ENCODE measurements at places on chromosomes 3 and 15.

DNA sequence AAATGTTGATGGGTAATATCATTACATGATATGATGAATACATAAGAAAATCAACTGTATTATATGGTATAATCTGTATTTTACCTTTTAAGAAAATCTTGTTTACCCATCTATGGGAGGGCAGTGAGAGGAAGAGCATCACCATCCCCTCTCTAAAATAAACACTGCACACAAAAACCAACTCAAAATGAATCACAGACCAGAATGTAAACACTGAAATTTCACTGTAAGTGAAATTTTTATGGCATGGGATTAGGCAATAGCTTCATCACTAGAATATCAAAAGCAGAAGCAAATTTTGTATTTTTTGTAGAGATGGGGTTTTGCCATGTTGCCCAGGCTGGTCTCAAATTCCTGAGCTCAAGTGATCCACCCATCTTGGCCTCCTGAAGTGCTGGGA is 26.2 kb downstream of the IFT80 start:
- peak overlapping the region; percentile 31 for H3K27ac ChIP-seq
- H3K36me3 ChIP-seq: no peaks in the 10 kb centered on the region
- no peaks in the 10 kb centered on the region for H3K27me3 ChIP-seq
- peak; percentile 90 for DNase-seq
- peaks cover 36% of the 10 kb centered on the region for H3K4me1 ChIP-seq
- H3K4me3 ChIP-seq: no peak overlapping the region

GRCh38 chr15:34696506-34696905 is 58.3 kb downstream of the GJD2 start:
- H3K4me1 ChIP-seq: no peaks in the 10 kb centered on the region
- no peaks in the 10 kb centered on the region for H3K27me3 ChIP-seq
- no peak overlapping the region for H3K4me3 ChIP-seq
- DNase-seq: no peak

- no peak overlapping the region for H3K27ac ChIP-seq
- H3K4me1 ChIP-seq: peaks cover 7% of the 10 kb centered on the region
- H3K27me3 ChIP-seq: no peaks in the 10 kb centered on the region
- H3K36me3 ChIP-seq: no peaks in the 10 kb centered on the region
- no peak for DNase-seq
Observed at GRCh38 chr3:105449414-105449813, 82.7 kb downstream of the ALCAM start.

DNA sequence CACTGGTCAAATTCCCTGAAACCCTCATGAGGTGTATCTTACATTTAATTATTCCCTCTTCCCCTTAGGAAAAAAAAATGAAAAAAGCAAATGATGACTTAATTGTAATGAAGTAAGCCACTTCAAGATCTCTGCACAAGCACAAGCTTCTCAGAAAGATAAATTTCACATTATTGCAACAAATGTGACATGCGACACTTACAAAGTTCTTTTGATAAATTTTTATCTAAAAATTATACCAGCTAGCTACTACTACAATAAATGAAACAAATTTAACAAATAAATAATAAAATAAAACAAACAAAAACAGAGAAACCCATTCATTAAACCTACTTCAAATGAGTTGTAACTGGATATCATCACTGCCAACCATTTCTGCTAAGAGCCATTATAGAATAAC is 10.0 kb upstream of the TM2D3 start:
- H3K27me3 ChIP-seq: no peaks in the 10 kb centered on the region
- H3K4me1 ChIP-seq: no peaks in the 10 kb centered on the region
- no peak overlapping the region for H3K27ac ChIP-seq
- H3K4me3 ChIP-seq: no peak overlapping the region

DNA sequence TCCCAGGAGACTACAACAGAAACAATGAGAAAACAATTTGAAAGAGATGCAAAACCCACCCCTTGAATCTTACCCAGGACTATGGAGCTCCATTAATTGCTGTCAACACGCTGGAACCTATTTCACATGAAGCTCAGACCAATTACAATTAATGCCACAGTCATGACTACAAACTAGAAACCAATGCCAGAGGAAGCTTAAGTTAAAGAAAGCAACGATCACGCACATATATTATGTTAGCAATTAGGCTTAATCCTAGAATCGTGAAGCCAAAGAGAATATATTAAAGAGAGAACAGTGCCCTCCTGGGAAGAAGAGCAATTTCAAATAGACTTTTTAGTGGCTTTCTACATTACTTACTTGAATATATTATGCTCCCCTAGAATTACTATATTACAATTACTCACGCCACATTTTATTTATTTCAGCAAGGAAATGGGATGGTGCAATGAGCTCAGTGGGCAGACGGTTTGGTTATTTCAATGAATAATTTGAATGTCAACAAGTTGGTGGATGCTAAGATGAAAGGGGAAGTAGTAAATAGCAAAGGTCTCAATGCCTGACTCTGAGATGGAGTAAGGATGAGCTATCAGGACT is 125.5 kb downstream of the GREM1 start:
- no peaks in the 10 kb centered on the region for H3K27me3 ChIP-seq
- H3K27ac ChIP-seq: peak overlapping the region; percentile 37
- DNase-seq: no peak
- peaks cover 41% of the 10 kb centered on the region for H3K4me1 ChIP-seq
- no peaks in the 10 kb centered on the region for H3K36me3 ChIP-seq
- H3K4me3 ChIP-seq: no peak overlapping the region

DNA sequence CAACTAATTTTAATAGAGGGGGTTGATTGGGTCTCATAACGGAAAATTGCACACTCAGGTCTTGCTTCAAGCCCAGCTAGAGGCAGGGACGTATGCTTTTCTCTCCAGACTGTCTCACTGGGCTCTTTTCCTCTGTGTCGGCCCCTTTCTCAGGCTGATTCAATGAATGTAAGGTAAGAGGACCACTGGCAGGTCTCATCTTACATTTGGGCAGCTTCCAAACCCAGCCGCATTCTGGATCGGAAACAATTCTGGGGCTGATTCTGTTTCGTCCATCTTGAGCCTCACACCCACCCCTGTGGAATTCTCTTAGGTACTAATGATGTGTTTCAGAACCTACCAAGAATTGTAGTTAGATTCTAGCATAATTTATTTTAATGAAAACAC is 40.7 kb downstream of the TMEM212 start:
- no peaks in the 10 kb centered on the region for H3K4me1 ChIP-seq
- H3K36me3 ChIP-seq: no peaks in the 10 kb centered on the region

- H3K36me3 ChIP-seq: no peaks in the 10 kb centered on the region
- H3K27me3 ChIP-seq: no peaks in the 10 kb centered on the region
- no peak overlapping the region for H3K27ac ChIP-seq
- DNase-seq: peak; percentile 38
- no peaks in the 10 kb centered on the region for H3K4me1 ChIP-seq
Observed at GRCh38 chr3:1082108-1082507, 10.7 kb upstream of the CNTN6 start.

DNA sequence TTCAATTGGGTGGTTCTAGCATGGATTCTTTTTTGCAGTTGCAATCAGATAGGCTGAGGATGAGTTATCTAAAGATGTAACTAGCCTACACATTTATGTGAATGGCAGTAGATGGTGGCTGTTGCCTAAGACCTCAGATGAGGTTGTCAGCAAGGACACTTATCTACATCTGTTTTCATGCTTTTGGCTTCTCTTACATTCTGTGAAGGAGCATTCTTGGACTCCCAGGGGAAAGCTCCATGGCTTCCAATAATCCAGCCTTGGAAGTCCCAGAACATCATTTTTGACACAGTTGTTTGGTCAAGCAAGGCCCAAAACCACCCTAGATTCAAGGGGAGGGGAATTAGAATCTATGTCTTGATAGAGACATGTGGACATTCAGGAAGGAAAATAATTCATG is 332.2 kb upstream of the RBMS3 start:
- no peak for DNase-seq
- no peaks in the 10 kb centered on the region for H3K27me3 ChIP-seq
- H3K4me1 ChIP-seq: peaks cover 20% of the 10 kb centered on the region

- H3K36me3 ChIP-seq: no peaks in the 10 kb centered on the region
- H3K4me3 ChIP-seq: no peak within 1 kb of the TSS
- no peak for DNase-seq
- H3K27me3 ChIP-seq: no peaks in the 10 kb centered on the region
Observed at GRCh38 chr15:65067645-65068402, at the start of gene RASL12. Gene RASL12 (minus strand): TSS chr15:65067991. CDS start chr15:65067835, 156 bp downstream.

DNA sequence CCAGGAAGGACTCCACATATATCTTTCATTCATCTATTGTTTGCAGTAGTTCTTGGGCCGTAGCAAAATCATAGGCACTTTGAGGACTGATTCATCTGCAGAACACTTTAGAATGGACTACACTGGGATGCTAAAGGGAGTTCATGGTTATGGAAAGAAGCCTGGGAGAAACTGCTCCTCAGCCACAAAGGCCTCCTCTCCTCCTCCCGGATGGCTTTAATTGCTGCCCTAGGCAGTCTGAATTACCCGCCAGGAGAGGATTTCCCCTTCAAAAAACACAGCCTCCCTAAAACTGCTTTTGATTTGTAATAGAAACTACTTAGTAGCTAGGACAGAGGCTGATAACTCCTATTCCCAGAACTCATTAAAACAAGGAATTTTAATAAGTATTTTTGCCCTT is 4.6 kb downstream of the TMEM266 start:
- DNase-seq: no peak
- no peaks in the 10 kb centered on the region for H3K36me3 ChIP-seq
- H3K27ac ChIP-seq: no peak overlapping the region
- peaks cover 74% of the 10 kb centered on the region for H3K27me3 ChIP-seq
- H3K4me1 ChIP-seq: peaks cover 4% of the 10 kb centered on the region

DNA sequence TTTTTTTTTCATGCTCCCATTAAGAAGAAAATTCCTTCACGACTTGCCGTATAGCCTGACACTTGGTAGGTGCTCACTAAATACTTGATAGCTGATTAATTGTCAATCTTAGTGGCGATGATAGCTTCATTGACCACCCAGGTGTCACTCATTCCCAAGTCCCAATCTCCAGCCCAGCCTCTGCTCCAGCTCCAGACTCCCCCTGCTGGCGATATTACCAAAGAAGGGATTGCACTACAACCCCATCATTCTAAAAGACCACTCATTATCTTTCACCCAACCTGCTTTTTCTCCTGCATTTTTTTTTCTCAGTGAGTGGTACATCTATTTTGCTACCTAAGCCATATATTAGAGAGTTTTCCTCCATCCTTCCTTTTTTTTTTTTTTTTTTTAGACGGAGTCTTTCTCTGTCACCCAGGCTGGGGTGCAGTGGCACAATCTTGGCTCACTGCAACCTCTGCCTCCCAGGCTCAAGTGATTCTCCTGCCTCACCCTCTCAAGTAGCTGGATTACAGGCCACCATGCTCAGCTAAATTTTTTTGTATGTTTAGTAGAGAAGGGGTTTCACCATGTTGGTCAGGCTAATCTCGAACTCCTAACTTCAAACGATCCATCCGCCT is 19.5 kb upstream of the COMMD2 start:
- no peaks in the 10 kb centered on the region for H3K4me1 ChIP-seq
- H3K27me3 ChIP-seq: no peaks in the 10 kb centered on the region
- no peak overlapping the region for H3K27ac ChIP-seq
- H3K4me3 ChIP-seq: no peak overlapping the region
- H3K36me3 ChIP-seq: no peaks in the 10 kb centered on the region

DNA sequence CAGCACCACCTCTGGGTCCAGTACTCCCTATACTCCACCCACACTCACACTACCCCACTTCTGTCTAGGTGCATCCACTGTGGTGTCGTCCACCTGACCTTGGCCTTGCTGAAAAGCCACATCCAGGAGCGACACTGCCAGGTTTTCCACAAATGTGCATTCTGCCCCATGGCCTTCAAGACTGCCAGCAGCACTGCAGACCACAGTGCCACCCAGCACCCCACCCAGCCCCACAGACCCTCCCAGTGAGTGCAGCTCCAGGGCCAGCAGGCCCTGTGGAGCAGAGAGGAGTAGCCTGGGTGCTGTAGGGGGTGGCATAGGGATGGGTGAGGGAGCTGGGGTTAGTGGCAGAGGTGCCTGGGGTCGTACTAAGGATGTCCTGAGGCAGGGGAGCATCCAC is 19.4 kb upstream of the ALPK3 start:
- H3K27ac ChIP-seq: no peak overlapping the region
- no peak for DNase-seq
- no peaks in the 10 kb centered on the region for H3K4me1 ChIP-seq
- H3K27me3 ChIP-seq: no peaks in the 10 kb centered on the region
- H3K4me3 ChIP-seq: no peak overlapping the region

DNA sequence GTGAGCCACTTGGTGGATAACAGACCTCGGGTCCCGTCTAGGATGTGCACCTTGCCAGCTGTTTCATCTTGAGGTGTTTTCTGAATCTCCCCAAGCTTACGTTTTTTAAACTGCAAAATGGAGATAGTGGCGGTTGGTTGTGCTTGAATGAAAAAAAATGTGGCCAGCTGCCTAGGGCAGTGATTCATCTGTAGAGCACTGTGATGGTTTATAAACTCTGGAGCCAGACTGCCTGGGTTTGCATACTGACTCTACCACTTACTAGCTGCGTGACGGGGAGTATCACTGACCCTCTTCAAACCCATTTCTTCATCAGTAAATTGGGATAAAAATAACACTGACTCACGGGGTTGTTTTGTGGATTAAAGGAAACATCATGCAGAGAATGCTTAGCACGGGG is 159.1 kb downstream of the CHL1 start:
- DNase-seq: peak; percentile 74
- H3K27ac ChIP-seq: peak overlapping the region; percentile 38
- no peaks in the 10 kb centered on the region for H3K36me3 ChIP-seq

GRCh38 chr15:38652998-38653397 is 88.4 kb upstream of the RASGRP1 start:
- no peak overlapping the region for H3K27ac ChIP-seq
- peaks cover 68% of the 10 kb centered on the region for H3K27me3 ChIP-seq
- no peaks in the 10 kb centered on the region for H3K4me1 ChIP-seq

- DNase-seq: no peak
- H3K36me3 ChIP-seq: 0 out of 2 replicates have a peak, but pooled peaks cover 3% of the 10 kb centered on the region
- peak overlapping the region; percentile 91 for H3K4me3 ChIP-seq
- no peaks in the 10 kb centered on the region for H3K27me3 ChIP-seq
- peaks cover 4% of the 10 kb centered on the region for H3K4me1 ChIP-seq
Observed at GRCh38 chr3:49940667-49941249, 808 bp downstream of the RBM6 start.

- no peaks in the 10 kb centered on the region for H3K27me3 ChIP-seq
- H3K4me3 ChIP-seq: no peak overlapping the region
- peaks cover 3% of the 10 kb centered on the region for H3K36me3 ChIP-seq
Observed at GRCh38 chr3:172700936-172701455, 9.9 kb downstream of the NCEH1 start.

GRCh38 chr3:194075802-194076460 is 60.0 kb upstream of the HES1 start:
- no peaks in the 10 kb centered on the region for H3K36me3 ChIP-seq
- H3K27ac ChIP-seq: no peak overlapping the region
- DNase-seq: peak; percentile 24
- no peak overlapping the region for H3K4me3 ChIP-seq

- no peak overlapping the region for H3K4me3 ChIP-seq
- no peak overlapping the region for H3K27ac ChIP-seq
- DNase-seq: no peak
- H3K27me3 ChIP-seq: no peaks in the 10 kb centered on the region
- H3K36me3 ChIP-seq: no peaks in the 10 kb centered on the region
- no peaks in the 10 kb centered on the region for H3K4me1 ChIP-seq
Observed at GRCh38 chr3:135099734-135100355, 304.8 kb downstream of the EPHB1 start.

Data from PC-3 (cell line).